ENCODE measurements at places on chromosomes 7 and 10.
A peak's percentile ranks its signal among the peaks of the same experiment; 100 is the strongest.

DNA sequence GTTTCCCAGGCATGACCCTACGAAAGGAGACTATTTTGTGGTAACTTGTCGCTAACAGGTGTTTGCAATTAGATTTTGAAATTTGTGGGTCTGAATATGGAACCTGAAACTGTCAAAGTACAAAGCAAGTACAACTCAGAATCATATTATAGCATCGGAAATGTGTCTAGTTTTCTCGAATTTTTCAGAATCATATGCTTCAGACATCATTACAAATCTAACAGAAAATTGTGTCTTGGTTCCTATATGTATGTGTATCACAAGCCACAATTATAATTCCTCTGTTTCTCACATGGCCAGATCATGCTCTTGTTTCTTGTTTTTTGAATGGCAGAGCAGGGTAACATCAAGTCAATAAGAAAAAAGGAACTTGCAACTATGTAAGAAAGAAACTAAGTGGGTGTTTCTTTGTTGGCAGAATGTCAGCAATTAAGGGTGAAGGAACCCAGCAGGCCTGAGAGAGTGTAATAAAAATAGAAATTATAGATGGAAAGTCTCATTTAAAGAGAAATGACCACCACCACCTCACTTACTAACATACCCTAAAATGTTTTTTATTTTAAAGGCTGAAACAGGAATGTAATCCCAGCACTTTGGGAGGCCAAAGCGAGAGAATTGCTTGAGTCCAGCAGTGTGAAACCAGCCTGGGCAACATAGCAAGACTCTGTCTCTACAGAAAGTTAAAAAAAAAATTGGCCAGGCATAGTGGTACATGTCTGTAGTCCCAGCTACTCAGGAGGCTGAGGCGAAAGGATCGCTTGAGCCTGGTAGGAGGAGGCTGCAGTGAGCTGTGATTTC is 51.3 kb downstream of the PRTFDC1 start:
- no peak for DNase-seq

- DNase-seq, result no peak
Measured at GRCh38 chr10:128180843-128181242, 54.6 kb upstream of the MKI67 start.

- DNase-seq, result no peak
Measured at GRCh38 chr10:62025134-62025794, 123.8 kb downstream of the ARID5B start.

GRCh38 chr7:45217358-45217757 is 59.8 kb downstream of the RAMP3 start:
- peak; percentile 23 for DNase-seq
